Stimulated activated CD4-positive, alpha-beta T cell treated with anti-CD3 and anti-CD28 coated beads, Interleukin-15, amount 100 ng/mL, for 48 hours (primary cell): ENCODE measurements at places on chromosomes 5 and 9.
A peak's percentile ranks its signal among the peaks of the same experiment; 100 is the strongest.

- DNase-seq = no peak
Measured at GRCh38 chr9:124969401-124969800, 28.5 kb upstream of the GOLGA1 start.

- DNase-seq = no peak
Measured at GRCh38 chr5:77391240-77391765, 100.8 kb downstream of the WDR41 start.

GRCh38 chr5:80093796-80094195, 58.6 kb downstream of the THBS4 start:
- DNase-seq = no peak

GRCh38 chr5:176334031-176334770, 27.4 kb downstream of the KIAA1191 start:
- no peak for DNase-seq

GRCh38 chr9:5231212-5231611, at the start of gene INSL4:
TSS of gene INSL4 (plus strand) at chr9:5231419. CDS start at chr9:5231524, 105 bp downstream.
- DNase-seq = no peak

DNA sequence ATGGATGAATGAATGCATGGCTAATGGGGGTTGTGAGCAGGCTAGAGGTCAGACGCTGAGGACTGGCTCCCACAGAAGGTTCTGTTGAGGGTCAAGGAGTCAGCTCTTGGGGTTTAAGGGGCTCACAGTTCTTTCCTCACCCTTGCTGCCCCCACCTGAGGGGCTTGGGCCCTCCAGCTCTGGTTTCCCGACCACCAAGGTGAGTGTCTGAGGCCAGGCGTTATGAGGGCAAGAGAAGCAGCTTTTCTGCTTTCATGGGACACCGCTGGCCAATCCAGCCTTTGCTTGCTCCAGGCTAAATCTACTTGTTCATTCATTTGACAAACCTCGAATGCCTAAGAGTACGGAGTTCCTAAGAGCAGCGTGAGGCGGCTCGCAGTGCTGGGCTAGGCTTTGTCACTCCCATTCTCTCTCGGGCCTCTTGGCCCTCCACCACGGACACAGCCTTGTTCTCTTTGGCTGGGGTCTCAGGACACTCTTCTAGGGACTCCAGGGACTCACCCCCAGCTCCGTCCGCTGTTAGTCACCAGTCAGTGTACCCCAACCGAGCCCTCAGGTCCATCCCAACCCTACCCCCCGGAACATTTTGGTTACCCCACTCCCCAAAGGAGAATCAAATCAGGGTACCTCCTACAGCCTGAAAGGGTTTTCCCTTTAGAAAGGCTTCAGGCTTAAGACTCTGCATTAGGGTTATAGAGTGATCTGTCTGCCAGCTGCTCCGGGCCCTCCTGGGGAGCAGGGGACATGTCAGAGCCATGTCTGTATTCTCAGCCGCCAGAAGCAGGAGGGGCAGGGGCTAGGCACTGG, 210.1 kb upstream of the MVB12B start:
- no peak for DNase-seq

- no peak for DNase-seq
Measured at GRCh38 chr5:41637869-41638268, 127.5 kb upstream of the PLCXD3 start.

DNA sequence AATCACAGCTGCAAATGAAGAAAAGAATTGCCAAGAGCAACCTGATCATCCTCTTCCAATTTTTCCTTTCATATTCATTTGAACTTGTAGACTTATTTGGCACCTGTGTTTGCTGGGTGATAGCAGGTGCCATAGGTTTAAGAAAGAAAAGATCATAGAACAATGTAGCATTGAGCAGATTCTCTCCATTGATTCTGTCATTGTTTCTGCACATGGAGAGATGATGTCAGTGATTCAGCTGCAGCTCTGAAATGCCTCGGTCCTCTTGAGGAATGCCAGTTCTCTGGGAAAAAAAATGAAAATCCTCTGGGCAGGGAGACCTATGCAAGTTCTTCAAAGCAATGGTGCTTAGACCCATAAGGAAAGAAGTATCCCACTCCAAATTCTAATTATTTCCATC, 418.1 kb upstream of the KLF4 start:
- DNase-seq = no peak

- DNase-seq = no peak
Measured at GRCh38 chr9:134881313-134881670, 682 bp downstream of the FCN2 start.

DNA sequence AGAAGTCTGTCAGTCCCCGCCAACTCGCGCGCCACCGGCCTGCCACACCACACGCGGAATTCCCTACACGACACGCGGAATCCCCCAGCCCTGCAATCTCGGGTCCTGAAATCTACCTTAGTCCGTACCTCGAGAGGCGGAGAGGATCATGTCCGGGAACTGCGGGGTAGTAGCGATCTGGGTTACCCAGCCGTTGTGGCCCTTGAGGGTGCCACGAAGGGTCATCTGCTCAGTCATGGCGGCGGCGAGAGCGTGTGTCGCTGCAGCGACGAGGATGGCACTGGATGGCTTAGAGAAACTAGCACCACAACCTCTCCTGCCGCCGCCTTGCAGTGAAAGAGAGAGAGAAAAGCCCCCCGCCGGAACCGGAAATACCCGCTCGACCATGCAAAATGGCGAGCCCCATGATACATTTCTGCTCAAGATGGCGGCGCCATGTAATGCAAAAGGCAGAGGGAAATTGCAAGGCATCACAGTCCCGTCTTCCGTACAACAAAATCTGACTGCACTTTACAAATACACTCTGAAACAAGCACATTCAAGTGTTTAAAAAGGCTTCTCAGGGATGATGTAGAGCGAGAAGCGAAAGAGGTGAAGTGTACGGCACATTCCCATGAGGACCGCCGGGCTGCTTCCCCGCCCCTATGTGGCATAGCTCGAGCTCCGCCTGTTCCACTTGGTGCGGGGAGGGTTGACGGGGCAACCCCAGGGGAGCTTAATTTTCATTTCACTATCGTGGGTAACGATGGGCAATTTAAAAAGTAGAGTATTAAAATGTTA, at the start of gene RACK1:
TSS of gene RACK1 (minus strand) at position 343 of the 780 bp plus-strand sequence. CDS start at position 237, 106 bp downstream.
- DNase-seq = peak; percentile 82

GRCh38 chr9:106897751-106898150, 34.8 kb downstream of the ZNF462 start:
- no peak for DNase-seq

GRCh38 chr5:31847354-31847753, 208.4 kb downstream of the PDZD2 start:
- no peak for DNase-seq

DNA sequence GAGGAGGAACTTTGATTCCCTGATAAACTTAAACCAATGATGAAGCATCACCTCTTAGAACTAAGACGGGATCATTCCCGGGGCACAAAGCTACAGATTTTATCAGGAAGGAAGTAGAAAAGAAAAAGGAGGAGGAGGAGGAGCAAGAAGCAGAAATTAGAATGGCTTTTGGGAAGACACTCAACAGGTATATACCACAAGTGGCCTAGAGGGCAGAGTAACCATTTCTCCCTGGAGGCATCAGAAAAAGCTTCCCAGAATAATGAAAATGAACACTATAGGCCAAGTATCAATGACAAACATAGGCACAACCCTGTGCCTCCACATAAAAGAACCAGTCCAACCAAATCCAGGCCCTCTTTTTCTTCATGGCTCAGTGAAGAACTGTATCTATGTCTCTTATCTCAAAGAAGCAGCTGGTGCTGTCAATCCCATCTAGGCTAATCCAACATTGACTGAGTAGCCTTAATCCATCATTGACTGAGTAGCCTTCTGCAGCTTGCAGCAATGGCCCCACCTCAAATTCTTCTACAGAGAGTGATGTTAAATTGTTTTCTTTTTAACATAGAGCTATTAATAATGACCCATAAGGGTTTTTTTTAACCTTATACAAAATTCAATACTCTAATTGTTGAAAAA, 178.8 kb upstream of the KIF2A start:
- DNase-seq = no peak

DNA sequence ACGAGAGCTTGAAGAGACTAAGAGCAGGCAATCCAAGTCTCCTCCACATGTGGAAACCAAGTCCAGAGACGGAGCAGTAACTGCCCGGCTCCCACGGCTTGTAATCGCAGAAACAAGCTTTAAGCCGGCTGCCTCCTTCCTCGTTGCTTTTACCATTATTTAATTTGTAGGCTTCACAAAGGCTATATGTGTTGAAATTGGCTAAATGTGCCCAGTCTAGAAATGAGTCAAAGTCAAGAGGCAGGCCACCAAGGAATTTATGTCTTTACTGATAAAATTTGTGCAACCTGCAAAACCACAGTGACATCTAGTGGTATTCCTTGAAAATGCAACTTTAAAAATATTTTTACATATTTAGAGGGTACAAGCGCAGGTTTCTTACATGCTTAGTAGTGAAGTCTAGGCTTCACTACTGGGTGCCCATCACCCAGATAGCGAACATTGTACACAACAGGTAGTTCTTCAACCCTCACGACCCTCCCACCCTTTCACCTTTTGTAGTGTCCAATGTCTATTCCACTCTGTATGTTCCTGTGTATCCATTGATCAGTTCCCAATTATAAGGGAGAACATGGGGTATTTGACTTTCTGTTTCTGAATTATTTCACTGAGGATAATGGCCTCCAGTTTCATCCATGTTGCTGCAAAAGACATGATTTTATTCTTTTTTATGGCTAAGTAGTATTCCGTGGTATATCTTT, 33.5 kb upstream of the EBF1 start:
- no peak for DNase-seq

DNA sequence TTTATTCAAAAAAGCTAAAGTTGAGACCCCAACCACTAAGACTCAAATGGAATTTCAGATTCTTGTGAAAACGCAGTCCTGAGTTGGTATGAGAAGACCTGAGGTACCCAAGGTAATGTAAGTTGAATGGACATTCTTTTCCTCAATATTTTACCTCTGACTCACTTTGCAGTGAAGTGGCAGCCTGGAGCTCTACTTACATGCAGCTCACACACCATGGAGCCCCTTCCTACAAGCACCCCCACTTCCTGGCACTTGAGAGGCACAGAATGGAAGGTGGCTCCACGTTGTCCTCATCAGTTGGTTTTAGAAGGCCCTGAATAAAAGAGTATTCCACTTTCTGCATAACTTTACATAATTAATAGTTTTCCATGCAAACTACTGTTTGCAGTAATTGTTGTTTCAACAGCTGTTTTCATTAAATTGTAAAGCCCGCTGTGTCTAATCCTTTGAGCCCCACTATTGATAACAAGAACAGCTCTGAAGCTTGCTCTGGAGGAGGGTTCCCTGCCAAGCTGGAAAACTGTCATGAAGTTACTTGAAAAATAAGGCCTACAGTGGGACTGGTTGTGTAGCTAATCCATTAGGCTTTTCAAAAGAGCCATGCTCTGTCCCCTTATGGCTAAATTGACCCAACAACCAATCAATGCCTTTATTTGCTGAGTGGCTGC, 102.2 kb upstream of the SPATA31D4 start:
- no peak for DNase-seq

DNA sequence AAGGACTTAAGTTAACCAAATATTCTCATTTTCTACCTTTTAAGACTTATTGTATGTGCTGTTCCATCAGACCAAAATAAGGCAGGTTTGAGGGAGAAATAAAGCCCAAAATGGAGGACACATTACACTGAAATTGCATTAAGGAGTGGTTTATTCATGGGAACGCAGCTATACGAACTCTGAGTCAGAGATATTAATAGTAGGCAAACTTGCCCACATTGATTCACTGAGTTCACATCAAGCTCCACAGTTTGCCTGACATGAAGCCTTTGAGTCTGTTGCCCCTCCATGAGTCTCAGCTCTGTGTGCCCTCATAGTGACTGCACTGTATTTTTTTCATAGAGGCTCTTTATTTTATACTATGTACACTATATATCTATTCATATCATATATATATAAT, 135.0 kb upstream of the SNX2 start:
- DNase-seq = no peak

DNA sequence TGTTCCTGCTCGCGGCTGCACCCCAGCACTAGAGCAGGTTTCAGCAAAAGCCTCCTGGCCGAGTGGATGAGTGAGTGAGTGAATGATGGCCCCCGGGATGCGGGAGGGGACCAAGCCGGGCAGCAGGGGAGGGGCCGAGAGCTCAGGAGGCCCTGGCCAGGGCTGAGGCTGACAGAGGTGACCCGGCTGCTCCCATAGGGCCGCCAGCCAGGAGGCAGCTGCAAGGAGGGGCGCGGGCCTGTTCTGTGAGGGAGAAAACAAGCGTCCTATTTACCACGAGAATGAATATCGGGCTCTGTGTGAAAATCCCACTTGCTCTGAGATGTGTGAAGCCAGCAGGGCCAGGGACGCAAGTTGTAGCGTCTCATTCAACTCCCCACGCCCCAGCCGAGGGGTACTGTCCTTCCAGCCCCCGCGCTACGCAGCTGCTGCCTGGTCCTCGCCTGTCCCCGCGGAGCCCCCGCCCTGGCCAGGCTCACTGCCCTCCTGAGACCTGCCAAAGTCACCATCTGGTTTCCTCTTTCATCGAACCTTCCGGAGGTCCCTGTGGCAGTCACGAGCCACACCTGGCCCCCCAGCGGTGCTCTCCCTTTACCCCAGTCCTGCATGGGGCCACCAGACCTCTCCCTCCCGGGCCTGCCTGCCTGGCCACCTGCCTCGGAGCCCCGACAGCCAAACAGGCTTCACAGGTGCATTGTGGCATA, 38.8 kb downstream of the RASGEF1C start:
- DNase-seq = no peak

DNA sequence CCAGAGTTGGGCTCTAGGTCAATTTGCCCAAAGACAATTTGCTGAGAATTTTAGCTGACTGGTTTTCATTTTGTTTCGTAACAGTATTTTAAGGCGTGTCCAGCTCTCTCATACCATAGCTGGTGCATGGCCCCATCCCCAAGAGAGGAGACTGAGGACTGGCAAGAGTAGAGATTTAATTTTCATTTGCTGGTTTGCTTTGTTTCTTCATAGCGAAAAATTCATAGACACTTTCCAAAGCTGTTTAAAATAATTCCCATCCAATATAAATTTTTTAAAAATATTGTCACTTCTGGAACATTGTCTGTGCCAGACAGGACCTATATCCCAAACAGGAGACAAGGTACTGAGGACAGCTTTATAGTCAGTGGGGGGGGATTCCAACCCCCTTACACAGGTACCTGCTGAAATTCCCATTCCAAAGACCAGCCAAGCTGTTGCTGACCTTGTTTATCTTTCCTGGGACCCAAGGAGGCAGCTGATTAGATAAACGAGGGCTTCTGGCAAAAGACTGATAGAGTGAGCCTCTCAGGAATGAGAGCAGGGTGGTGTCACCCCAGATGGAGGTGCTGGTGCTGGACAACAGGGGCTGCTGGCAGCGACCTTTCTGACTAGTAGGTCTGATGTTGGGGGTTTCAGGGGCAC, 6.8 kb upstream of the ANGPTL2 start:
- no peak for DNase-seq

- no peak for DNase-seq
Measured at GRCh38 chr5:127777957-127778356, 74.8 kb downstream of the CCDC192 start.

- DNase-seq = no peak
Measured at GRCh38 chr5:107523029-107523680, 147.6 kb downstream of the EFNA5 start.

- no peak for DNase-seq
Measured at GRCh38 chr9:18347386-18348082, 126.4 kb upstream of the ADAMTSL1 start.

- DNase-seq = no peak
Measured at GRCh38 chr9:95373782-95374487, 56.4 kb upstream of the FANCC start.

GRCh38 chr9:111601237-111602018, 2.0 kb upstream of the PTGR1 start:
- no peak for DNase-seq

GRCh38 chr9:97591535-97591934, 41.6 kb downstream of the TSTD2 start:
- DNase-seq = no peak
